NCI-H526 (cell line): ENCODE measurements at places on chromosomes 6 and 20.

DNA sequence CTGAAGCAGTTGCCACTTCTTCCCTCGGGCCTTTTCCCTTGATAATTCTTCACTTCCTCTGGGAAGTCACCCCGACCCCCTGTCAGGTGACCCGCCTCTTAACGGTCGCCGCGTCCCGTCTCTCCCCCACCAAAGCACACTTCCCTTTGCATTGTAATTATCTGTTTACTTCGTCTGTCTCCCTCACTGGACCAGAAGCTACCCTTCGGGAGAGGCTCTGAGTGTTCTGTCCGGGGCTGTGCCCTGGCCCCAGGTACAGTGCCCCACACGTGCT, 771 bp upstream of the SNAI1 start:
- DNase-seq, result no peak

- DNase-seq, result no peak
These were observed 374.2 kb downstream of the PREX1 start for GRCh38 chr20:48453477-48454093.

DNA sequence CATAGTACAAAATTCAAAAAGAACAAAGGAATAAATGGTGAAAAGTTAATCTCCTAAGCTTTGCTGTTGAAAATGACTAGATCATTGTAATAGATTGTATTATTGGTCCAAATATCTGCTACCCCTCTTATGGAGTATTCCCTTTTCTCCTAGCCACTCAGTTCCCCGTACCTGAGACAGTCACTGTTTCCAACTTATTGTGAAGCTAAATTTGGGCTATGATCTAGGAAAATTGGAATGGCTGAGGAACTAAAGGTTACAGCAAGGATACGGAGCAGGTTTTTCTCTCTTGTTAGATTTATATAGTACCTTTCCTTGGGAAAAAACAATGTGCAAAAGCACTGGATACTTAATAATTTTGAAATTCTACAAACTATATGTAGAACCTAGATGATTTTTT, 17.3 kb downstream of the DHX35 start:
- DNase-seq, result no peak

- no peak for DNase-seq
These were observed 9.1 kb downstream of the PAX1 start for GRCh38 chr20:21714297-21715192.

GRCh38 chr20:59242714-59243626, 57.4 kb upstream of the EDN3 start:
- no peak for DNase-seq

- no peak for DNase-seq
These were observed 28.8 kb downstream of the FITM2 start for GRCh38 chr20:44282192-44282591.

DNA sequence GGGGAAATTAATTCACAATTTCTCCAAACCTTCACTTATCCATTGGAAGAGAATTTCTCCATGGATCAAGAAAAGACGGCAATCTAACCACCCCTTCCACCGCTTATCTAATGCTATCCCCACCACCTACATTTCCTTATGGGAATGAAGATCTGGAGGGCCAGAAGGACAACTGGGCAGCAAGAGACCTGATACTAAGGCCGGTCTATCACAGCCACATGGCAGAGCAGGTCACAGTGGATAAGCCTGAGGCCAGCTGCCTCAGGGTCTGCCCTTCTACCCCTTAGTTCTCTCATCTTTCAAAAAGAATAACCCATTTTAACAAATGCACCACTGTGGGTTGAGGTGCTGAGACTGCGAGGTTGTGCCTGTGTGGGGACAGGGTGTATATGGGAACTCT, 37.1 kb downstream of the MAN1A1 start:
- no peak for DNase-seq

GRCh38 chr20:32664012-32664677, 9.6 kb downstream of the C20orf203 start:
- DNase-seq, result no peak

- DNase-seq, result no peak
These were observed 27.8 kb downstream of the STAU1 start for GRCh38 chr20:49160057-49160929.

GRCh38 chr6:160400446-160400845, 52.3 kb downstream of the SLC22A3 start:
- no peak for DNase-seq

DNA sequence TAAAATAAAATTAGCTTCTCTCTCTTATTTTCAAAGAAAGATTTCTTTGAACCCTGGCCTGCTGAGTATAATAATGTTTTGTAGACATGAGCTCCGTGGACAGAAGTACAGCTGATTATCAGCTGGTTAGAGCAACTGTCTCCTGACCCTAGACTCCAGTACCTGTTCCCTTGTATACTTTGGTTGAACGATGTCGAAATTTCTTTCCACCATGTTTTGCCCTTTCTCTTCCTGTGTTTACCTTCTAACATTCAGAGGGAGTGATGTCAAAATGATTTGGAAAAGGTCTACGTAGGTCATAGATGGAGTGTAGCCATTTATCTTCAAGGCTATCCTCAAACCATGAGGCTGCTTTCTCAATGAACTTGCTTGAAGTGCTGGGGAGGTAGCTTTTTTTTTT, 16.8 kb upstream of the ADTRP start:
- DNase-seq, result no peak

- DNase-seq, result no peak
These were observed 33.6 kb downstream of the CDK19 start for GRCh38 chr6:110781522-110782214.

DNA sequence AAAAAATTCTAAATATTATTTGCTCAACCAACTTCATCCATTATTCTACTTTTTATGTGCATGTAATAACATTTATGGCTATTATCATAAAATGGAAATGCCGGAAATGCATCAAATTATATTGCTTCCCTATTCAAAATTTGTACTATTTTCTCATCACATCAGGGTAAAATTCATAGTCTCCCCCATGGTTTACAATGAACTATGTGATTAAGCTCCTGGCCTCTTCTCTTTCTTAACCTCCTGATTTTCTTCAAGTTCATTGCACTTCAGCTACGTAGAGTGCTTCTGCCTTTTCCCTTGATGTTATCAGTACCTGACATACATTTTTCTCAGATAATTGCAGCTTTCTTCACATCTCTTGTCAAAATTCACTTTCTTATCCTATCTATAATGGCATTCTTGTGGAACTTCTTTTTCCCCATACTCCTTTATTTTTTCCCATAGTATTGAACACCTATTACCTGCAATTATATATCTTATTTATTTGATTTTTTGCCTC, 699.1 kb upstream of the ADGRB3 start:
- no peak for DNase-seq

DNA sequence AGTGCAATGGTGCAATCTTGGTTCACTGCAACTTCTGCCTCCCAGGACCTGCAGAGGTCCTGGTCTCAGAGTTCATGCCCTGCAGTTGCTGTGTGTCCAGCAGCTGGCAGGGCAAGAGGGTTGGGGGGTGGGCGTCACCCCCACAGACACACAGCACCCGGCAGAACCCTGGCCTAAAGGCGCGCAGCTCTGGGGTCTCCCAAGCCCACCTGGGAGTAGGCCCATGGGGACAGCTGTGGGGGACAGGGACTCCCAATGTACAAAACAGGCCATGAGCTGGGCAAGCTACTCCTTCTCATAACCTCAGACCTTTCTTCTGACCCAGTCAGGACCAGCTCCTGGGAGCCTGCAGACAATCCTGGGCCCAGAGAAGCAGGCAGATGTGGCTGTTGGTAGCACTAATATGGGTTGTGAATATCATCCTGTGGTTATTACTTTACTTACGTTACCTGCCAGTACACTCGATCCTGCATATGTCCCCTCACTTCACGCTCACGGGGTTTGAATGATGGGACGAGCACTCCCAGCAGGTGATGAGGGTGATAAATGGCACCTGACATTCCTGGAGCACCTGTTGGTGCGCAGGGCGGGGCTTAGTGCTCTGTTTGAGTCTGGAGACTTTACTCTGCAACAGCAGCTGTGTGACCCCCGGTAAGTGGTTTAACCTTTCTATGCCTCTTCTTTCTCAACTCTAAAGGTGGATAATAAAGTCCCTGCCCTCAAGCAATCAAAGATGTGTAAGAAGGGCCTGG, 39.9 kb upstream of the SULF2 start:
- DNase-seq, result no peak

DNA sequence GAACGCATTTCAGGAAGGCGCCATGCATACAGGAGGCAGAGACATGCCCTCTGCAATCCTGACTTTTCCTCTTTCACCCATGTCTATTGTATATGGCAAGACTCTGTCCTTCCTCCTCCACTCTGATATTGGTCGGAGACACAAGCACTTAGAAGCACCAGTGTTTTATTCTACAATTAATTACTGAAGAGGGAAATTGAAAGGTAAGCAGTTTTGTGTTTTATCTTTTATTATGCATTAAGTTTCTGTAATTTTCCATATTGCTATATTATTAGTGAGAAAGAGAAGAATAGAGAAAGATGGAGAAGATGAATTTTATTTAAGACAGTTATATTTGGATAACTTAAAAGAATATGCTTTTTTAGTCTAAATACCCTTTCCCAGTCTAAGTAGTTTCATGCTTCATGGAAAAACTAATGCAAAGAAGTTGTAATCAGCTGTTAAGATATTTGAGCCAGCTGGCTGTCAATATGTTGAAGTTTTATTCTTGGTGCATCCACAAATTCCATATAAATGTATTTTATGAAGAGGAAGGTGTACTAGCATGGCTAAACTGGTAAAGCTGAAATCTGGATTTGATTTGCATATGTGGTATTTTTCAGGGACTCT, 13.6 kb downstream of the ARID1B start:
- no peak for DNase-seq

- no peak for DNase-seq
These were observed 128.1 kb downstream of the OPRM1 start for GRCh38 chr6:154167126-154167525.

GRCh38 chr6:150286912-150287311, 81.9 kb upstream of the IYD start:
- DNase-seq, result no peak

GRCh38 chr20:15485519-15485918, 1087.7 kb downstream of the KIF16B start:
- DNase-seq, result no peak

DNA sequence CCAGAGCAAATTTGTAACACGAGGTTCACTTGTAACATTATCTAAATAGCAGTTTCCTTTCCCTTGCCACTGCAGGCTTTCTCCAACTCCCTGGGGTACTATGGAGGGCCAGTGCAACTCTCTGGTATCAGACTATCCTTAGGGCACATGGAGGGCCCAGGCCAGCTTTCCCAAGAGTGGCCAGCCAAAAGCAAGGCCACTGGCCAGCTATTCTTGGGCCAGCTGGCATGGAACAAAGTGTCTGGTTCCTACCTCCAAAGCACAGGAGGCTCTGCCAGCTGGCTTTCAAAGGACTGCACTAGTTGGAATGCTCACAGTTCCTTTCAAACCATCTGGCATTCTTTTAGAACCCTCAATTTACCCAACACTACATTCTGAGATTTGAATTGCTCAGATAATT, 8.7 kb downstream of the RNF24 start:
- DNase-seq, result no peak

GRCh38 chr20:18904192-18904591, 90.6 kb downstream of the SCP2D1 start:
- no peak for DNase-seq

DNA sequence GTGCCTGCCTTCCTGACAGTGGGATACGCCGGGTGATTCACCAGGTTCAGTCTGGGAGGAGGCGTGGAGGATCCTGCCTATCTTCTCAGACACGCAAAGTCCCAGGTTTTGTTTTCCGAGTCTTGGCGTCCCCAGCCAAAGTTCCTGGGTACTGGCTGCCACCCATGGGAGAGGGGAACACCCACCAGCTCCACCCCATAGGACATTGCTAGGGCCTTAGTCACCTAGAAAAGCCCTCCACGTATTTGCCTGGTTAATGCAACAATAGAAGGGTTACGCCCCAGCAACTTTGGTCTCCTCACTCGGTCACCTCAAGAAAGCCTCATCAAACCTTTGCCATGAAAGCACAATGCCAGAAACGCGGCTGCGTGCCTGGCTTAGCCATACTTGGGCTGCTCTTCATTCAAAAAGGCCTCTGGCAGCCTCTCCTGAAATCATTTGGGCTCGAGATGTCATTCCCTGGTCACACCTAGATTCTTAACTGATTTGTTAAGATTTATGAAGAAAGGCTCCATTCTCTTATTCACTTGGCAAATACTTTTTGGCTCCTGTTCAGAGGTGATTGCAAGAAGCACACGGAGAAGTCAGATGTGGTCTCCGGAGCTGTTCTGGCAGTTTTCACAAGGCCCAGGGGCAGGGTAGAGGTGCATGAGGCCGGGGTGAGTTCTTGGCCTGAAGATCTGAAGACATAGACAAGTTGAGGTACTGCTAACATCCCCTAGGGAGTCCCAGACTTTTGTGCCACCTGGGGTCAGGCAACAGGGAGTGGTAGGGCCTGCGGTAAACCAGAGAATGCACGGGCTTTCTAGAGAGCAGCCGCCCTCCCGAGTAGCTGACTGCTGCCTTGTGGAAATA, 35.5 kb upstream of the ZNF133 start:
- DNase-seq, result no peak

DNA sequence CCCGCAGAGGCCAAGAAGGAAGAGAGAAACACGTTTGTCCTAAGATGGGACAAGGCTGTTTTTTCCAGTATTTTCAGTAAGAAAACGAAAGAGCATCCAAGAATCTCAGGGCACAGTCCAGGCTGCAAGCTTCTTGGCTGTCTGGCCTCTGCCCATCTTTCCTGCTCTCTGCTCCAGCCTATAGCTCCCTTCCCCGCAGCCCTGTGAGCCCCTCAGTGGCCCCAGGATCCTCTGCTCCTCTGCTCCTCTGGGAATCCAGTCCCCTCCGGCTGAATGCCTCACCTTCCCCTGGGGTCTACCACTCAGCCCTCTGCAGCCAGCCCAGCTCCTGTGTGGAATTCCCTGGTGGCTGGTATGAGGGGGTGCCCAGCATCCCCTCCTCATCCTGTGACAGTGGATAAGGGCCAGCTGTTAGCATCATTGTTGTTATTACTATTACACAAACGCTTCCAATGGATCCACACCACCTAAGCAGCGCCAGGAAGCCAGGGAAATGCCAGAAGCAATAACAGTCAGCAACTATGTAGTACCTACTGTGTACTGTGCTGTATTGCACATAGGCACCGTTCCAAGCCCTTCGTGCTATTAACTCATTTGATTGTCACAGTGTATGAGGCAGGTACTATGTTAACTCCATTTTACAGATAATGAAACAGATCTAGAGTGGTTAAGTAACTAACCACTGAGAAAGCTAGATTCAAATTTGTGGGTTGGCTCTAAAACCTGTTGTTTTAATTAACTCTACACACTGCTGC, 60.3 kb upstream of the PTPN1 start:
- DNase-seq, result no peak

GRCh38 chr6:35148167-35148741, 7.1 kb upstream of the TCP11 start:
- no peak for DNase-seq

DNA sequence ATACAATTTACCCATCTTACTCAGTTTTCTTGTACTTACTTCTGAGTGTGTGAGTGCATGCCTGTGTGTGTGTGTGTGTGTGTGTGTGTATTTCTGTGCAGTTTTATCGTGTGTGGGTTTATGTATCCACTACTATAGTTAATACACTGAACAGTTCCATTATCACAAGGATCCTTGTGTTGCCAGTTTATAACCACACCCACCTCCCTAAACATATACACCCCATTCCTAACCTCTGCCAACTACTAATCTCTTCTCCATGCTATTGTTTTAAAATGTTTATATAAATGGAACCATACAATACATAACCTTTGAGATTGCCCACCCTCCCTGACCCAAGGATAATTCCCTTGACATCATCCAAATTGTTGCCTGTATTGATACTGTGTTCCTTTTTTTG, 18.7 kb downstream of the POFUT1 start:
- DNase-seq, result no peak
